Hematopoietic multipotent progenitor cell (in vitro differentiated cells): ENCODE measurements at places on chromosomes 3 and 15.

DNA sequence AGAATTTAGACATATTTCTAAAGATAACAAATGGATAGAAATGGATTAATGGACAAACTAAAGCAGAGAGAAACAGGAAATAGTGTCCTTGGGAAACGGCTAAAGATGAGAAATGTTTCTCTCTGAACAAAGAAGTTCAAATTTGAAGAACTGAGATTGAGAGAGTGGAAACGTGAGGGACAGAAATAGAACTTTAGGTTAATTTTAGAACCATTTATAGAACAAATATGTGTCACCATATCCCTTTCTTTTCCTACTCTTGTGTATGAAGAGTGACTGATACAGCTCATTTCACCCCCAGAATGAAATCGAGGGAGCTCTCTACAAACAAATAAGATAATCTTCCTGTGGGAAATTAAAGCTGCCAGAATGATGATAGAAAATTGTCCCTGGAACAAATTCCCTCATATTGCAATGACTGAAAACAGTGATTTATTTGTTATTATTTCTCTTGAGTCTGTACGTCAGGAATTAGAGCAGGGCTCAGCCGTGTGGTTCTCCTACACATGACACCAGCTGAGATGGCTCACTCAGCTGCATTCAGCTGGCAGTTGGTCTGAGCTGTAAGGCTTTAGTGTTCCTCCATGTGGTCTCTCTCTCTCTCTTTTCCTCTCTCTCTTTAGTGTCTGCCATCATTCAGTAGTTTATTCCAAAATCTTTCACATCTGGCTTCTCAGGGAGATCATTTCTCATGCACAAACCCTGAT is 46.6 kb upstream of the ARPP21 start:
- DNase-seq: no peak

DNA sequence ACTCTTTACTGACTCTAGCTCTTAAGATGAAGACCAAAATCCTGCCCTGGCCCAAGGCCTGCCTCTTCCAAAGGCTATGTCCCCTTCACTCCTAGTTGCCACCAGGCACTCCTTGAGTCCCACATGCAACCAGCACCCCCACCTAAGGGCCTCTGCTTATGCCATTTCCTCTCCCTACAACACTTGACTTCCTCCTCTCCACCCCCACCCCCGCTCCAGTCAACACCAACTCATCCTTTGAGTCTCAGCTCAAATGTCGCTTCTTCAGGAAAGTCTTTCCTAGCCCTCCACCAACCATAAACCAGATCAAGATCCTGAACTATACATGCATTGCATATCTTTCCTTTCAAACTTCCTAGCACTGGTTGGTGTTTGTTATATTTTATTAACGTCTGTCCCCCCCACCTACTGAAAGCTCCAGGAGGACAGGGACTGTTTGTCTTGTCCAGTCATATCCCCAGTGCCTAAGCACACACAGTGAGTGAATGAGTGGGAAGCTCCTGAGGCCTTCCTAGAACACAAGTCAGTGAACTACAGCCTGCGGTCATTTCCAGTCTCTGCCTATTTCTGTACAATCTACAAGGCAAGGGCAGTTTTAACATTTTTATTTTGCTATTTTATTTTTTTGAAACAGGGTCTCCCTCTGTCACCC is 7.3 kb downstream of the TBC1D2B start:
- DNase-seq: no peak

DNA sequence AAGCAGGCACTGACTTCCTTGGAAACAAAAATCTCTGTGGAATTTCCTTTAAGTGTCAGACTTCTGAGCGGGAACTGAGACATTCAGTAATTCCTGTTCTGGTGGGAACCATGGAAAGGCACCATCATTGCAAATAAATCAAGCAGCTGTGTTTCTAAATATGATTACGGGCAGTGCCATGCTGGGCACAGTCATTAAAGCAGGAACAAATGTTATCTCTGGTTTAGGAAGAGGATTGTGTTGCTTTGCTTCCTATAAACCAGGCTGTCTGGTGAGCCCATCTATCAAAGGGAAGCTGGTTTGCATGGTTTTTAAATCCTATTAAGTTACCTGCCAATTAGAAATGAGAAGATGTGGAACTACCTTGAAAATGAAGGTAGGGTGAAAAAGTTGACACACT is 86.7 kb downstream of the EBLN2 start:
- no peak for DNase-seq

DNA sequence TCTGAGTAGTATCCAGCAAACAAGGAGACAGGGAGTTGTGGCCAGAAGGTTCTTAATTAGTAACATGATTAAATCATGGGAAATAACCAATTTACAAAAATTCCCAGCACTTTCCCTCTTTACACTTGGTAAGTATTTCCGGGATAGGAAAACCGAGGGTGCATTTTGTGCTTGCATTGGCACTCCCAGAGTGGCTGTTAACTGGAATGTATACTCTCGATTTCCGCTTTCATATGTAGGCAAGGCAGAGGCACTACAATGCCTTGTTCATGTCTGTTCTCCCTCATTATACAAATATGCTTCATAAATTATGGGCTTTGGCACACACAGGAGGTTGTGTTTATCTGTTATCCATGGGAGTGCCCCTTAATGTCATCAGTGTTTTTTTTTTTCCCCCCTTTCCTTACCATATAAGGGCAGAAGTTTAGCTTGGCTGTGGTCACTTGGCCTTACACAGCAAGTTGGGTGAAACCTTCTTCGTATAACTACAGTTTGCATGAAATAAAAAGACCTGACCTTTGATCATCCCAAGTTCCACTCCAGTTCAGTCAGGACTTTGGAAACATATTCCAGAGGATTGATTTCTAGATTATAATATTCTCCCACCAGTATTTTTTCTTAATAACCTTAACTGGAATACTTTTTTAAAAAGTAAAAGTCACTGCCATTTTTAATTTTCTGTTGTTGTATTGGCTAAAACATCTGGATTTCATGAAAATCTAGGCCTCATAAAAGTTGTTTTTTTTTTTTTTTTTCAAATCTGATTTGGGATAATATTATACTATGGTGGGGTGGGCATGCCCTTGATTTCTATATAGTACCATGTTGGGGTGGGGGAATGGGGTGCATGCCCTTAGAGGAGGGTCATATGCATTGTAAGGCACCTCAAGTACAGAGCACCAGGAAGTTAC is 8.9 kb downstream of the TPM1 start:
- no peak for DNase-seq

GRCh38 chr3:50121072-50122032 is 32.6 kb downstream of the RBM5 start:
- DNase-seq: peak; percentile 59
